ENCODE measurements at places on chromosomes 13 and 19.

DNA sequence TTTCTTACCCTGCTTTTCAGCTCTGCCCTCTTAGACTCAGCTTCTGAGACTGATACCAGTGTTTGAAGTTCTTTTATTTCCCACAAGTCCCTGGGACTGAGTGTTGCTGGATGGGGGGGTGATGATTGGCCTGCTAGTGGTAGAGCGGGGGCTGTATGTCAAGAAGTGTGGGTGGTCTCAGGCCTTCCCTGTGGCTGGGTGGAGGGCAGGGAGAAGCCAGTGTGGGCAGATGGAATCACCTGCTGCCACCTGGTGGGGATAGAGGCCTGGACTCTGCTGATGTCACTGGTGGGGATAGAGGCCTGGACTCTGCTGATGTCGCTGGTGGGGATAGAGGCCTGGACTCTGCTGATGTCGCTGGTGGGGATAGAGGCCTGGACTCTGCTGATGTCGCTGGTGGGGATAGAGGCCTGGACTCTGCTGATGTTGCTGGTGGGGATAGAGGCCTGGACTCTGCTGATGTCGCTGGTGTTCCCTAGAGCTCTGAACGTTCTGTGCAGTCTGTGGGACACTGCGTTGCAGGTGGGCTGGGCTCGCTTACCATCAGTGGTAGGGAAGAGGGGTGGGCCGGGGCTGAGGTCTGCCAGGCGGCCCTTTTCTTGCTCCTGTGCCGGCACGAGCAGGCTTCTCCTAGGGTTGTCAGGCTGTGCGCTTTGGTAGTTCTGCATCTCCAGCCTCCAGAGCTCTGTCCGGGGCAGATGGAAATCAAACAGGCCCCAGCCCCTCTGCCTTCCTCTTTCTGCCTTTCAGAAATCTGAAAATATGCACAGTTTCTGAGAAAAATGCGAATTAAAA is 101.3 kb downstream of the ARHGEF7 start:
- DNase-seq: no peak

DNA sequence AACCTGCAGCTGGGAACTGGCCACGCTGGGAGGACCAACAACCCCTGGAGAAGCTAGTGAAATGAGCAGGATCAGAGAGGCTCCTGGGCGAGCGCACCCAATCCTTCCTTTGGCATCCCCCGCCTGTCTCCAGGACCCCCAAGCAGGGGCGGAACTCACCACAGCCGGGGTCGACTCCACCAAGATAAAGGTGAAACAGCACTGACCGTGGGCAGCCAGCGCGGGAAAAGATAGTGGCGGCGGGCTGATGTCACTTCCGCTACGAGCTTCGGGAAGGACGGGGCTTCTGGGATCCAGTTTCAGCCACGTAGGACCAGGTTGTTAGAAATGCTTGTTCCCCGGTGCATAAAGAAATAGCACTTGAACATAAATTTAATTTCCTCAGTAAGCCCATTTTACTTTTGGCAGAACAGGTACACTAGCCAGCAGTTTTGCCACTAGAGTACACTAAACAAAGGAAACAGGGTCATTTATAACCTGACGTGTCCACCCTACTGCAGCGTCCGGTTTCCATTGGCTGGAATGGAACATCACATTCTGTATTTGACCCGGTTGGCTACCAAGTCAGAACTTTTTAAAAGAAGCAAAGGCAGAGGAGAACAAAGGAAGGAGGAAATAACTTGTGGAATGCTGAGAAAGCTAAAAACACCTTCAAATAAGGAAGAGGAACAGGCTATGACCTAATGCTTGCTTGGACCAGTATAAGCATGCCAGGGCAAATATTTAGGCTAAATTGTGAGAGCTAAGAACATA is 25.5 kb upstream of the ZNF562 start:
- no peak for DNase-seq

- no peak for DNase-seq
Measured at GRCh38 chr13:21152251-21152899, 24.0 kb downstream of the SKA3 start.

DNA sequence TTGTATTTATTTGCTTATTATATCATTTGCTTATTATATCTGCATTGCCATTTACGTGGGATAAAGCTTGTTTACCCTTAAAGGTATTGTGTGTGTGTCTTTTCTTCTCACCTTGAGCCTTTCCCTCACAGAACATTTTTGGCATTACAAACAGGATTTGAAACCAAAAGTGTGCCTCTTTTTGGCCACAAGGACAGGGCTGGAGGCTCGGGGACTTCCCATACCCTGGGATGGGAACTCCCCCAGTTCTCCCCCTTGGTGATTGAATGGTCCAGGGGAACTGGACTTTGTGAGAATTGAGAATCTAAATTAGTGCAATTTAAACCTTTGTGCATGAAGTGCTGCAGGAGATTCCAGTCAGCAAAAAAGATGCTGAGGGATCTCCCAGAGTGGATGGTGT is 2.4 kb upstream of the ZNF506 start:
- DNase-seq: no peak

GRCh38 chr13:99600318-99600717 is 99.0 kb downstream of the TM9SF2 start:
- no peak for DNase-seq

GRCh38 chr13:46211116-46211482 is 629 bp upstream of the LRRC63 start:
- DNase-seq: no peak

- no peak for DNase-seq
Measured at GRCh38 chr19:45440259-45440638, 16.5 kb upstream of the ERCC1 start.

DNA sequence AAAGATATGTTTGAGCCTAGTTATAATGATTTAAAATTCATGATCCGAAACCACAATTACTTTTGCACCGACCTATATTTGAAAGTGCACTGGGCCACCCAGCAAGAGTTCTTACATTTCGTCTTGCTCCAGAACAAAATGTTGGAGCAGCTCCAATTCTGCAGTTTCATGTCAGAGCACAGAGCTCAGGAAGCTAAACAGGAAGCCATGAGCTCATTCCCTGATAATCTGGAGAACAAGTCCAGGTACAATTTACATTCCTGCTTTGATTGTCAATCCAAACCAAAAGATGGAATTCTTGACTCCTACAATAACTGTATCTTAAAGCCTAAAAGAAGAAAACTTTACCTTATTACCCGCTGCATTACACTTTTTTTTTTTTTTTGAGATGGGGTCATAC is 131.8 kb downstream of the KCTD12 start:
- no peak for DNase-seq

- no peak for DNase-seq
Measured at GRCh38 chr13:23392925-23393645, 40.4 kb downstream of the SACS start.

GRCh38 chr13:24180750-24181377 is 20.3 kb downstream of the SPATA13 start:
- no peak for DNase-seq

DNA sequence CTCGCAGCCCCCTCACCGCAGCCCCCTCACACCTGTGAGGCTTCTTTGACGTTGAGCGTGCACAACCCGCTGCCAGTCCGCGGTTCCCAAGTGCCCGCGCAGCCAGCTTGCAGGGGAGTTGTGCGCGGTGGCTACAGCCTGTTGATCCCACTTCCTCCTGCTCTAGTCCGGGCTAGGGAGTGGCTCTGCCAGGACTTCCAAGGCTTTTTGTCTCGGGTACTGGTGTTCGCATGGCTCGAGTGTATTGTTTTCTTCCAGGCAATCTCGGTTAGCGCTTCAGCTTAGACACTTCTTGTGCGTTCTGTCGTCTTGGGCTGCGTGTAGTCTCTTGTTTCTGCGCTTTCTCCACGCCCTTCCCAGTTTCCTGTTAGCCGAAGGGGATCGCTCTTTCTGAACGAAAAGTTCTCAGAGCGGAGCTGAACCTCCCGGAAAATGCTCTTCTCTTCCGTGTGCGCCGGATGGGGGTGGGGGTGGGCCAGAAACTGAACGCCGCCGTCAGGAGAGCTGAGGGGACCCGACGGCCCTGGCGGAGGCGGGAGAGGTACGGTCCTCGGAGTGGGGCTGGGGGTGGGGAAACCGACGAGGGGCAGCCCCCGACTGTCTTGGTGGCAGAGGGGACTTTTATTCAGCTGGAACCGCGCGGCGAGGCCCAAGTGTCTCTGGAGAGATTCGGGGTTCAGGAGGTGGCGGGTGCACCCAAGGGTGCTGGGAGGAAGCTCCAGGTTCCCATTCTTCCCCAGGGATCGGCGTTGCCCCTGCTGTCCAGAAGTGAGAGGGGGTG is 697 bp upstream of the DGKH start:
- no peak for DNase-seq

DNA sequence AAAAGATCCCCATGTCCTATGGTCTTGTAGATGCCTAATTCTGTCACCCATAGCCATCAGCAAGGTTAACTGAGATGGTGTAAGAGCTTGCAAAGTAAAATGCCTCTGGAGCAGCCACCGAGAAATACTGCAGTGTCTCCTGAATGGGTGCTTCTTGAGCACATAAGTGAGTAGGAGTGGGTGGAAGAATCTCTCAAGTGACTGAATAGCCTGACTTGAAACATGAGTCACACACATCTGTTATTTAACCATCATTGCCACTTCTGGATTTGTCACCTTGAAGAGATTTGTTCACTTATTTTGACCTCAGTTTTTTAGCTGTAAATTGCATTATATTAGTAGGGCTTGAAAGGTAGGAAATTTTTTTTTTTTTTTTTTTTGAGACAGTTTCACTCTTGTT is 2.3 kb downstream of the ZNF714 start:
- DNase-seq: no peak
